ENCODE measurements at places on chromosomes 16 and 17. TPM values are rescaled to one million over a fixed set of nuclear protein-coding genes. Genes with fewer than 3 reads are reported as not detected.

DNA sequence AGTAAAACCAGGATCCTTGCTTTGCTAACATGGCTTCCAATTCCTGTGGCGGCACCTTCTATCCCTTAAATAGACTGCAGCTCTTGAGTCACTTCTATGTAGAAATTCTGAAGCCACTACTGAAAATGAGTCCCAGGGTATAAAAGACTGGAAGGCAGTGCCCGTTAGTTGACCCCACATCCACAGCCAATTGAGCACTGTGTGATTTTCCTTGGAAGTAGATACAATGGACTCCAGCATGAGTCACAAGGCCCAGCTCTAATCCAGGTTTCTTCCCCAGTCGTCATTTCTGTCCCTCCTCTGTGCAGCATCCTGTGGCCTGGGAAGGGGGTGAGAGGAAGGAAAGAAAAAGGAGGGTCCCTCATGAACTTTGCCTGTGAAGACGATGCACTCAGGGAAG lies 69.5 kb downstream of the HLF start:
- DNase-seq = no peak

GRCh38 chr16:726438-727290 lies at the start of the genes CCDC78 and HAGHL:
CCDC78 (minus strand) TSS chr16:726443; CDS start chr16:726367, 76 bp downstream.
HAGHL (plus strand) TSS chr16:727106; CDS start chr16:727510, 404 bp downstream.
- no peak for DNase-seq

DNA sequence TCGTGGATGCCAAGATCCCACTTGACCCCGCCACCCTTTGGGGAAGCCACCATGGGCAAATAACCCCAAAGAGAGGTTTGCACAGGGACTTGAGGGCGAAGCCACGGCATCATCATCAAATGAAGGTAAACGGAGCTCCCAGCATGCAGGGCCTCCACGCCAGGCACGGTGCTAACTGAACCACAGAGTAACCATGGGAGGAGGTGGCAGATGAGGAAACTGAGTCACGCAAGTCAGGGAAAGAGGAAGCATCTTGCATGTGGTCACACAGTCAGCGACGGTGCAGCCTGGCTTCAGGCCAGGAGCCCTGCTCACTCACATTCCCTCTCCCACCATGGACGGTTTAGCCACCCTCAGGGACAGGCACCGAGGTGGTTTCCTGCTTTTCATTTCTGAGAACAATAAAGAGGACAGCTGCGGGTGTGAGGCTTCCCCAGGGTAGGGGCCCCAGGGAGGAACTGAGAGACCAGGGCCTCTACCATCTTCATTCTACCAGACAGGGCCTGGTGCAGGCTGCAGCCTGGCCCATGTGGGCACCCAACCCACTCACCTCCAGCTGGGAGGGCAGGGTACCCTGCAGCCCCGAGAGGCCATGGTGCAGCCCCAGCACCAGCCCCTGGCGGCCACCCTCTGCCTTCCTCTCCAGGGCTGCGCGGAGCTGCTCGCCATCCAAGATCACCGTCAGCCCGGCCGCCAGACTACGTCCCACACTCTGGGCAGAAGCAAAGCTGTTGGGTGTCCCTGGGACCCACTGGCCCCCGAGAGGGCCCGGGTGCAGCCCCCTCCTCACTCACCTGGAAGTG lies 78.3 kb downstream of the RMI2 start:
- DNase-seq = no peak

DNA sequence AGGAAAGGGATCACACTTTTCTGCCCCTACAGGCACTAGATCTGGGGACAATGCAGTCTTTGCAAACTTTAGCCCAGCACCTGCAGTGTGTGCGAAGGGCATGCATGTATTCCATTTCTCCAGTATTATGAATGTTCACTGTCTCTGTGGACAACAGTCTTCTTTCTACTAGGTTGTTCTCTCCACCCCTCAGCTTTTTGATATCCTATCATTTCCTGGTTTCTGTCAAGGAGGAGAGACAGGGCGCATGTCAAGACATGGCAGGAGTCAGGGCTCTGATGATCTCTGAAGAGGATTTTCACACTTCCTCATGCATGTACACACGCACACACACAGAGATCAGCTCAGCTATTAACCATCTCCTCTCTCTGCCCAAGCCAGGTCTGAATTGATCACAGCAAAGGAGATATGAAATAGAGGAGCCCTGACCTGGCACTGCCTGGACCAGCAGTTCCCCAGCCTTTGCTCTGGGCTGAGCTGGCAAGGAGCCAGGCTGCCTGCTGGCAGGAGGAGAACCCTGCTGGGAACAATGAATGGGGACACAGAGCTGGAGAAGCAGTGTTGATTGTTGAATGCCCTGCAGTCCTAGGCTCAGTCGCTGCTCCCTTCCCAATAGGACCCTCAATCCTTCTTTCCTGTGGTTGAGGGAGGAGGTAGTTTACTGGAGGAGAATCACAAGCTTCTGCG lies 2.6 kb downstream of the GPR179 start:
- DNase-seq = no peak

- DNase-seq = no peak
These were observed 37.0 kb downstream of the EMP2 start for GRCh38 chr16:10543231-10543977.

The C17orf100 gene
- total RNA-seq = 1.5 TPM

The IL21R gene
- 1.2 TPM for total RNA-seq
